ENCODE measurements at places on chromosomes 4 and X. TPM values are rescaled to one million over a fixed set of nuclear protein-coding genes. Genes with fewer than 3 reads are reported as not detected.
A peak's percentile ranks its signal among the peaks of the same experiment; 100 is the strongest.

- H3K27ac ChIP-seq, result no peak overlapping the region
- H3K27me3 ChIP-seq, result no peaks in the 10 kb centered on the region
- H3K4me3 ChIP-seq, result no peak overlapping the region
- H3K4me1 ChIP-seq, result no peaks in the 10 kb centered on the region
- no peaks in the 10 kb centered on the region for H3K36me3 ChIP-seq
Observed at GRCh38 chr4:166585491-166585890, 648.8 kb downstream of the SPOCK3 start.

The RGN gene
- total RNA-seq, result not detected

The EREG gene
- total RNA-seq, result not detected

DNA sequence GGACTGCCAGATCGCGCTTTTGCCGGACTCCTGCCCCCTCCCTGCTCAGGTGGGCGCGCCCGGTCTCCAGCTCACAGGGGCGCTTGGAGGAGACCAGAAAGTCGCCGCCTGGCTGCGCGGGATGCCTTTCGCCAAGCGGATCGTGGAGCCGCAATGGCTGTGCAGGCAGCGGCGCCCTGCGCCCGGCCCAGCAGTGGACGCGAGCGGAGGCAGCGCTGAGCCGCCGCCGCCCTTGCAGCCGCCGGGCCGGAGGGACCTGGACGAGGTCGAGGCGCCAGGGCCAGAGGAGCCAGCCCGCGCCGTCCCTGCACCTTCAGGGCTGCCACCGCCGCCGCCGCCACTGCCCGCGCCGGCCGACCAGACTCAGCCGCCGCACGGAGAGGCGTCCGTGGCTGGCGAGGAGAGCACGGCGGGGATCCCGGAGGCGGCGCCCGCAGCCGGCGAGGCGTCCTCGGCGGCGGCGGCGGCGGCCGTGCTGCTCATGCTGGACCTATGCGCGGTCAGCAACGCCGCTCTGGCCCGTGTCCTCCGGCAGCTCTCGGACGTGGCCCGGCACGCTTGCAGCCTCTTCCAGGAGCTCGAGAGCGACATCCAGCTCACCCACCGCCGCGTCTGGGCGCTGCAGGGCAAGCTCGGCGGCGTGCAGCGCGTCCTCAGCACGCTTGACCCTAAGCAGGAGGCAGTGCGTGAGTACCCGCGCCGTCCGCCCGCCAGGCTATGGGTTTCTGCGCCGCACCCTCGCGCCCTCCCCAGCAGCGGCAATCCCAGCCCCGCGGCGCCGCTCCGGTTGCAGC is 834 bp downstream of the NHS start:
- H3K27ac ChIP-seq, result no peak overlapping the region
- no peak for DNase-seq
- H3K4me3 ChIP-seq, result no peak overlapping the region
- no peaks in the 10 kb centered on the region for H3K4me1 ChIP-seq
- no peaks in the 10 kb centered on the region for H3K36me3 ChIP-seq

The BST1 gene
- 4.8 TPM for total RNA-seq

- no peaks in the 10 kb centered on the region for H3K4me1 ChIP-seq
- DNase-seq, result no peak
- no peak overlapping the region for H3K27ac ChIP-seq
- H3K36me3 ChIP-seq, result no peaks in the 10 kb centered on the region
Observed at GRCh38 chrX:102627640-102628039, 23.6 kb upstream of the GPRASP1 start.

DNA sequence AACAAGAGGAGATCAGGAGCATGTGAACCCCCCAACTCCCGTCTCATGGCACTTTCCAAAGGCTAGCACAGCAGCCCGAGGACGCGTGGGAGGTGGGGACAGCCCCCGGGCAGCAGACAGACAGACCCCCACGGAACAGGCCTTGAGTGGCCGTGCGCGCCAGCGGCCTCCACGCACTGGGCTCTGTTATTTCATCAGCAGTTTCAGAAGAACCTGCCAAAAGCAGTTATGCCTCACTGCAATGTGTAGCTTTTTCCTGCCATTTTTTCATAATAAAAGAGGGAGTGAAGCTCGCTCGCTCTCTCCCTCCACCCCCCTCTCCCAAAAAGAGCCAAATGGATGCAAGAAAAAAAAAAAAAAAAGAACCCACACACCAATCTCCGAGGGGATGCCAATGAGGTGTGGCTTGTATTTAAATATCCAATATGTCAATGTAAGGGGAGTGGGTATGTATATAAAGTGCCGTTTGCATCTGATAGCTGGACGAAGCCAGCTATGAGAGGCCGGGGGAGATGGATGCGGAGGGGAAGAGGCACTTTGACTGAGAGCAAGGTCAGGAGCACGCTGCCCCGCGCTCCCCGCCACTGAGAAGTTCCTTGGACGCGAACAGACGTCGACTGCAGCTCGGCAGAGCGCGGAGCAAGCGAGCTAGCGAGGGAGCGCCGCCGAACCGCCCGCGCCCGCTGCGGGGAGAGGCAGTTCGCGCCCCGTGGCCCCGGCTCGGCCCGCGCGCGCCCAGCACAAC is at the start of gene FGF16:
TSS of gene FGF16 (plus strand) at position 482 of the 745 bp plus-strand sequence. CDS start 286 bp downstream, outside the sequence.
- no peak for DNase-seq
- peaks cover 6% of the 10 kb centered on the region for H3K4me1 ChIP-seq
- no peaks in the 10 kb centered on the region for H3K36me3 ChIP-seq
- peak within 1 kb of the TSS; percentile 33 for H3K4me3 ChIP-seq
- no peaks in the 10 kb centered on the region for H3K27me3 ChIP-seq

DNA sequence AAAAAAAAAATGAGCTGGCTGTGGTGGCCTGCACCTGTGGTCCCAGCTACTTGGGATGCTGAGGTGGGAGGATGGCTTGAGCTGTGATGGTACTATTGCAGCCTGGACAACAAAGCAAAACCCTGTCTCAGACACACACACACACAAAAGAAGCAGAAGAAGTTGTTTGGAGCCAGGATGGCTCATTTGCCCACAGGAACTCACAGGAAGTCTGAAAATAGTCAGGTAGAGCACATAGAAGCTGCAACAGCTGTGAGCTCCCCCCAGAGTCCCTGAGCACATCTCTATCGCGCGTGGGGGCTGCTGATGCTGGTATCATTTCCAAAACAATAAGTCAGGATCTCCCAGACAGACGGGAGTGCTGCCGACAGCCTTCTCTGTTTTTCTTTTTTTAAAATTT is 13.4 kb upstream of the DHRSX start:
- H3K27ac ChIP-seq, result no peak overlapping the region
- H3K27me3 ChIP-seq, result no peaks in the 10 kb centered on the region
- H3K36me3 ChIP-seq, result no peaks in the 10 kb centered on the region
- H3K4me1 ChIP-seq, result no peaks in the 10 kb centered on the region
- H3K4me3 ChIP-seq, result no peak overlapping the region

- H3K4me1 ChIP-seq, result no peaks in the 10 kb centered on the region
- H3K4me3 ChIP-seq, result no peak overlapping the region
Observed at GRCh38 chr4:62288808-62289541, 1088.8 kb downstream of the ADGRL3 start.

DNA sequence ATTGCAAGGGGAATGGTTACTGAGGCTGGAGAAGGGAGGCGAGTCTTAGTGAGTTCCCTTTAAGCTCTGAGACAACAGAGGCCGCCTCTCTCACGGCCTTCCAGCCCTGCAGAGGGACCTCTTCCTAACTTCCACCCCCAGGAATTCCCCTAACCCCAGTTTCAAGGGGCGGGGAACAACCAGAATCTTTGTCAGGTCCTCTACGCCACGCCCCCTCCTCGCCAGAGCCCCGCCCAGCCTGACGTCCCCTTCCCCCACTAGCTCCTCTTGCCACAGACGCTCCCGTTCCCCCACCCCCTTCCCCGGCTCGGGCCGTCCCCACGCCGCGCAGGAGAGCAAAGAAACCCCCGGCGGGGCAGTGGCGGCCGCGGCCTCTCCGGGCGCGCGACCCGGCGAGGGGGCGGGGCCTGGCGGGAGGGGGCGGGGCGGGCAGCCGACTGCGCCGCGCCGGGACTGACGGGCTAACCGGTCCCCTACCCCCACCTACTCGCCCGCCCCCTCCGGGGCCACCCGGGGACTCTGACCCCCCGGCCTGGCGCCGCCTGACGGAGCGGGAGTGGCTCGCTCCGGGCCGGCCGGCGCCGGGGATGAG is 12.3 kb upstream of the TMEM156 start:
- H3K4me1 ChIP-seq, result peaks cover 28% of the 10 kb centered on the region
- peak overlapping the region; percentile 68 for H3K4me3 ChIP-seq
- H3K36me3 ChIP-seq, result no peaks in the 10 kb centered on the region
- no peaks in the 10 kb centered on the region for H3K27me3 ChIP-seq

The PNMA3 gene
- total RNA-seq, result 10.9 TPM

- H3K4me3 ChIP-seq, result no peak overlapping the region
- no peak overlapping the region for H3K27ac ChIP-seq
- no peaks in the 10 kb centered on the region for H3K4me1 ChIP-seq
Observed at GRCh38 chr4:76386566-76387305, 34.2 kb downstream of the CCDC158 start.

GRCh38 chr4:140057701-140058100 is 96.3 kb downstream of the MAML3 start:
- H3K4me1 ChIP-seq, result no peaks in the 10 kb centered on the region
- no peak for DNase-seq
- H3K27me3 ChIP-seq, result no peaks in the 10 kb centered on the region
- no peak overlapping the region for H3K4me3 ChIP-seq

The GC gene
- not detected for total RNA-seq

DNA sequence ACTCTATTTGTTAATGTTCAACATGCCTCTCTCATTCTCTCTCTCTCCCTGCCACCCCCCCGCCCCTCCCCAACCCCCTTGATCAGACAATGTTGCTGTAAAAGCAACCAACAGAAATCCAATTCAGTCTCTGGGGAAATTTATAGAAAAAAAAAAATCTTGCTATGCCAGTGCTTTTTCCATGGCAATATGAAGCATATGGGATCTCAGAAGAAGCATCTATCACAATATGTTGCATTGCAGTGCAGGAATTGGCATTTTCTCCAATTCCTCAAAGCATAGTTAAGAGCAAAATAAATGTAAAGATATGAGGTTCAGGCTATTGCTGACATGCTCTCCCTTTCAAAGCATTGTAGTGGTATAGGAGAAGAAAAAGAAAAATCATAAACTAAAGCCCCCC is 90.9 kb upstream of the LDB2 start:
- H3K4me3 ChIP-seq, result no peak overlapping the region
- H3K27me3 ChIP-seq, result no peaks in the 10 kb centered on the region
- no peak for DNase-seq

The MND1 gene
- total RNA-seq, result not detected

DNA sequence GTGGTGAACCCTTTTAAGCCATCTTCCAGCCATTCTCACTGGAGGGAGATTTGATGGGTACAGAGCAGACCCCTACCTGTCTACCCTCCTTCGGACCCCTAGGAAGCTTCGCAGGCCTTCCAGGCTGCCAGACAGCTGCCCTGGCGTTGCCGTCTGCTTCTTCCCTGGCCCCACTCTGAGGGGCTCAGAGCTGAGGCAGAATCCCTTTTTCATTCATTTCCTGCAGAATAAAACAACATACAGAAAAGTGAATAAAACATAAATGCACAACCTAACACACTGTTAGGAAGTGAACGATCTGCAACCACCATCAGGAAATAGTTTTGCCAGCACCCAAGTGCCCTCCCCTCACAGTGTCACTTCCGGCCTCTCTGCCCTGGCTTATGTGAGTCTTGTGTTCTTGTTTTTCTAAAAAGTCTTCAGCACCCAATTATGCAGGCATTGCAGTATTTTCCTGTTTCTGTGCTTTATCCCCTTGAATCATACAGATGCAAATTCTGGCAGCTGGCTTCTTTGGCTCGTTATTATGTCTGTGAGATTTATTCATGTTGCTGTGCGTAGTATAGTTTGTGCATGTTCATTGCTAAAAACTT is 5.6 kb upstream of the ADD1 start:
- H3K4me3 ChIP-seq, result peak overlapping the region; percentile 66
- no peaks in the 10 kb centered on the region for H3K27me3 ChIP-seq
- peak overlapping the region; percentile 82 for H3K27ac ChIP-seq
- DNase-seq, result peak; percentile 84

GRCh38 chrX:71098302-71098701 is 2.7 kb downstream of the FOXO4 start:
- H3K27ac ChIP-seq, result peak overlapping the region; percentile 23
- peaks cover 31% of the 10 kb centered on the region for H3K4me1 ChIP-seq
- no peaks in the 10 kb centered on the region for H3K27me3 ChIP-seq
- H3K36me3 ChIP-seq, result no peaks in the 10 kb centered on the region
- no peak overlapping the region for H3K4me3 ChIP-seq

The PLP1 gene
- total RNA-seq, result not detected

- no peaks in the 10 kb centered on the region for H3K4me1 ChIP-seq
- no peak overlapping the region for H3K27ac ChIP-seq
- H3K27me3 ChIP-seq, result no peaks in the 10 kb centered on the region
Observed at GRCh38 chrX:43940816-43941474, 32.2 kb downstream of the NDP start.

DNA sequence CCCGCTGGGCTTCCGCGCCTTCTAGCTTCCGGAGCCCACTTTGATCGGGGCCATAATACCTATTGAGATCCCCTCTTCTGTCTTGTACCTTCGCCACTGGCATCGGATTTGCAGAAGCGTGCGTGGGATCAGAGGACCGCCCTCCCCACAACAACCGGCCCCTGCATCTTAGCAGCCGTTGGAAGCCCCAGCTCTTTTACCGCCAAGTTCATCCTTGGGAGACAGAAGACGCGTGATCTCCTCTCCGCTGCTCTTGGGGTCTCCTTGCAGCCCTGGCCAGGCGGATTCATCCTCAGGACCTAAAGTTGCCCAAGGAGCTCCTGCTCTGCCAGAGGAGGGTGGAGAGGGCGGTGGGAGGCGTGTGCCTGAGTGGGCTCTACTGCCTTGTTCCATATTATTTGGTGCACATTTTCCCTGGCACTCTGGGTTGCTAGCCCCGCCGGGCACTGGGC is 1.6 kb downstream of the SLIT2 start:
- no peak overlapping the region for H3K27ac ChIP-seq
- no peaks in the 10 kb centered on the region for H3K27me3 ChIP-seq
- H3K36me3 ChIP-seq, result no peaks in the 10 kb centered on the region
- no peaks in the 10 kb centered on the region for H3K4me1 ChIP-seq
- DNase-seq, result no peak

GRCh38 chr4:98508248-98508647 is 150.2 kb downstream of the TSPAN5 start:
- H3K4me1 ChIP-seq, result peaks cover 5% of the 10 kb centered on the region
- H3K27me3 ChIP-seq, result no peaks in the 10 kb centered on the region
- H3K4me3 ChIP-seq, result no peak overlapping the region
- no peak for DNase-seq
- no peaks in the 10 kb centered on the region for H3K36me3 ChIP-seq

GRCh38 chrX:2406891-2407518 is 93.8 kb downstream of the DHRSX start:
- H3K27me3 ChIP-seq, result no peaks in the 10 kb centered on the region
- no peak for DNase-seq
- H3K4me3 ChIP-seq, result no peak overlapping the region
- no peaks in the 10 kb centered on the region for H3K4me1 ChIP-seq
- H3K27ac ChIP-seq, result no peak overlapping the region

DNA sequence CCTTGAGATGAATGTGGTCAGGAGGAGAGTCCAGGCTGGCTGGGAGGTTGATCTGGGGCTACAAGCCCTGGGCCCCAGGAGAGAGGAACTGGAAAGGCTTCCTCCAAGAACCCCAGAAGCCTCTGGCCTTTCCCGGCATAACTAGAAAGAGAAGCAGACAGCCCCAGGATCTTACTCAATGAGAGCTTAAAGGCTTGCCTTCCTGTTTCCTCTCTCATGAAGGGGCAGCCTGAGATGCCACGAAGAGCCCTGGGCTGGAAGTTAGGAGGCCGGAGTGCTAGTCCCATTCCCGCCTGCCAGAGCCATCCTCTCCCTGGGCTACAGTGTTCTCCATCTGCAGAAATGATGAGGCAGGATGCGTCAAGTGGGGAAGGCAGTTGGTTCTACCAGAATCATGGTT is 20.1 kb upstream of the XPNPEP2 start:
- no peak overlapping the region for H3K27ac ChIP-seq
- H3K27me3 ChIP-seq, result no peaks in the 10 kb centered on the region
- DNase-seq, result no peak
- H3K4me3 ChIP-seq, result no peak overlapping the region
- no peaks in the 10 kb centered on the region for H3K36me3 ChIP-seq

The SRPK3 gene
- not detected for total RNA-seq

Measured in naive thymus-derived CD4-positive, alpha-beta T cell (primary cell).